H9 (cell line): ENCODE measurements at places on chromosomes 16 and 17. TPM values are rescaled to one million over a fixed set of nuclear protein-coding genes. Genes with fewer than 3 reads are reported as not detected.
A peak's percentile ranks its signal among the peaks of the same experiment; 100 is the strongest.

Gene CEP295NL
- 0.42 and 0.66 TPM in 2 replicates for total RNA-seq

Gene CXCL16
- 4.2 and 4.5 TPM in 2 replicates for total RNA-seq

DNA sequence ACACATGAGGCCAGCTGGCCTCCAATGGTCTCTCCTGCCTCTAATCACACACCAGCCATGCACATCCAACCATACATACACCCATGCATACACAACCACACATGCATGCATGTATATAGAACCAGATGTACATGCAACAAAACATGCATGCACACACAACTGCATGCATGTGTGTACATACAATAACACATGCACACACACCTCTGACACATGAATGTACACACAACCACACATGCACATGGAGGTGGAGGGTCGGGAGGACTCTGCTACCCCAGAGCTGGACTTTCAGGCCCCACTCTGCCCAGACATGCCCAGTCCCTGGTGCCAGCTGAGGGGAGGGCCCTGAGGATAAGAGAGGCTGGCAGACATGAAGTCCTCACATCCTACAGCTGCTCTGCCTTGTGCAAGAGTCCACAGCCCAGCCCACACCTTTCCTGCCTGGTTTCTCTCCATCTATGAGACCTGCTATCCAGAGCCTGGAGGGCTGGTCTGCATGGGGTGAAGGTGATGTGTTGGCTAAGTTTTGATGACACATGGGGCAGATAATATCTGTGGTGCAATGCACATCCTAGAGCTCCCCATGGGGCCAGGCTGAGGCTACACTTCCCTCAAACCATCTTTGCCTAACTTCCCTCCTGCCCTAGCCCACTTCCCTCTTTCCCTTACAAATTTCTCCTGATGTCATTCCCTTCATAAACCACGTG, 50.9 kb upstream of the SDK2 start:
- peak; percentile 20 for DNase-seq

GRCh38 chr17:7835814-7836595, 2.0 kb downstream of the KDM6B start:
- DNase-seq = no peak

DNA sequence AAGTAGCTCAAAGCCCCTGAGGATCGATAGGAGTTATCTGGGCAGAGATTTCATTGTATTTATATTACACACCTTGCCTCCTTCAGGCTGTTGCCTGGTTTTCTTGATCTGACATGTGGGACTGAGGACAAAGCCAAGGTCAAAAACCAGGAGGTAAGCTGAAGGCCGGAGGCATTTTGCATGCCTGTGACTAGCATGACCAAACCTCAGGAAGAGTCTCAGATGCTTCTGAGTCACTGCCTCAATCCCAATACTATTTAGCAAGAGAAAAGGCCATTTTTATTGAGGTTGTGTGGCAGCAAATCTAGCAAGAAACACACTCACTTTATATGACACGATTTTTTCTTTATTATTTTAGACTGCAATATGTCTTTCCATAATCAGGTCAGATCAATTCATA, 968.1 kb downstream of the CDH11 start:
- no peak for DNase-seq

- no peak for DNase-seq
These were observed 7.7 kb upstream of the C16orf78 start for GRCh38 chr16:49365711-49366509.
